Osteocyte (in vitro differentiated cells): ENCODE measurements at places on chromosomes 6 and 20. TPM values are rescaled to one million over a fixed set of nuclear protein-coding genes. Genes with fewer than 3 reads are reported as not detected.
A peak's percentile ranks its signal among the peaks of the same experiment; 100 is the strongest.

- peak overlapping the region; percentile 10 for H3K4me3 ChIP-seq
- no peak for DNase-seq
- H3K36me3 ChIP-seq, result no peaks in the 10 kb centered on the region
- H3K4me1 ChIP-seq, result peaks cover 41% of the 10 kb centered on the region
- no peaks in the 10 kb centered on the region for H3K27me3 ChIP-seq
Measured at GRCh38 chr20:11235058-11235457, 561.3 kb upstream of the JAG1 start.

DNA sequence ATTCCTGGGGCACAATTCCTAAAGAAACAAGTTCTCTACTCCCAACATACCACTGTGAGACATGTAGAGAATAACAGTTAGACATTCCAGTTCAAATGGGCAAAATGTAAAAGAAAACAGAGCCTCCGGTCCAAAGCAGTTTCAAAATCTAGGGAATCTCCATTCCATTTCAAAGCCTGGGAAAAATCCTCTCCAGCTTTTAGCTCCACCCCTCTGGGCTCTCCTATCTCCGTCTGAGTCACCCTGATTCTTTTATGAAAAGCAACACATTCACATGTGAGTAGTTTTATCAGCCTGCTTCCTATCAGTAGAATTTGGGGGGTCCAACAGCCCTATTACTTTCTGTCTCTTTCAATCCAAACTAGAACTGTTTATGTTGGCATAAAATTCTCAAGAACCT, 3.7 kb downstream of the CSNK2A1 start:
- peaks cover 13% of the 10 kb centered on the region for H3K36me3 ChIP-seq
- DNase-seq, result no peak
- H3K27me3 ChIP-seq, result no peaks in the 10 kb centered on the region
- peaks cover 74% of the 10 kb centered on the region for H3K4me1 ChIP-seq
- H3K4me3 ChIP-seq, result peak overlapping the region; percentile 15

- H3K27ac ChIP-seq, result no peak overlapping the region
- H3K4me3 ChIP-seq, result no peak overlapping the region
- no peaks in the 10 kb centered on the region for H3K27me3 ChIP-seq
- peaks cover 18% of the 10 kb centered on the region for H3K4me1 ChIP-seq
- H3K36me3 ChIP-seq, result peaks cover 5% of the 10 kb centered on the region
Measured at GRCh38 chr6:18436341-18436740, 49.2 kb downstream of the RNF144B start.

DNA sequence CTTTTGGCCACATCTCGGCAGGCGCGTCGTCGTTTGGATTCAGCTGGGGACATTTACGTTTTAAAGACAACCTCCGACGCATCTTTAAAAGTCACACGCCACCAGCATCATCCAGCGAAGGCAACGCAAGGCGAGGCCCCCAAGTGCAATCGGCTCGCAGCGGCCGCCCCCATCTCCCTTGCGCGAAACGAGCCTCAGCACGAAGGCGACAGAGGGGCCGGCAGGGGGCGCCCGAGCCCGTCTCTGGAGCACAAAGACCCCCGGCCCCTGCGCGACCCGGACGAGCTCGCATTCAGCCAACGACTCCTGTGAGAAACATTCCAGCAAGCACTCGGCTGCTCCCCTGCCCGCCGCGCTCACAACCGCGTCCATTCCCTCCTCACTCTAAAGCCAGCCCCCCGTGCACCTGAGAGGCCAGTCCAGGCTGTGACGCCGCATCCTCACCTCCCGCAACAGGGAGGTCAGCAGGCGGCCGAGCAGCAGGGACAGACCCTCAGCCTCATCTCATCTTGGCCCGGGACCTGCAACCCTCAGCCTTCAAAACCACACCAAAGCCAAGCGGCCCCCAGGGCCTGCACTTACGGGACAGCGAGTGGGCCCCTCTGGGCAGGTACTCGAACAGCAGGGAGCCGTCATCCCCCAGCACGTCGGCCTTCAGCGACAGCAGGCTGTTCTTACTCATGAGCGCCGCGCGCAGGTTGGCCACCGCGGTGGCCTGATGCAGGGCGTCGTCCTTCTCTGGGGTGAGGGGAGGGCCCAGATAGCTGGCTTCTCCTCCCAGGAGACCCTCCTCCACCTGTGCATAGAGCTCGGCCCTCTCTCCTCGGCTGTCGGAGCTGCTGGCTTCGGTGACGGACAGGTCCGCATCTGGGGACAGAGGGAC, 35.8 kb downstream of the SLC2A4RG start:
- DNase-seq, result no peak
- H3K4me3 ChIP-seq, result peak overlapping the region; percentile 45
- no peaks in the 10 kb centered on the region for H3K27me3 ChIP-seq
- H3K27ac ChIP-seq, result no peak overlapping the region
- H3K36me3 ChIP-seq, result peaks cover 7% of the 10 kb centered on the region
- H3K4me1 ChIP-seq, result peaks cover 25% of the 10 kb centered on the region

- no peaks in the 10 kb centered on the region for H3K27me3 ChIP-seq
- no peak overlapping the region for H3K4me3 ChIP-seq
- no peak for DNase-seq
- peaks cover 37% of the 10 kb centered on the region for H3K4me1 ChIP-seq
- no peaks in the 10 kb centered on the region for H3K36me3 ChIP-seq
- H3K27ac ChIP-seq, result peak overlapping the region; percentile 70
Measured at GRCh38 chr6:44731485-44732095, 344.1 kb downstream of the CDC5L start.

GRCh38 chr6:45983062-45983461, 32.6 kb downstream of the CLIC5 start:
- no peak overlapping the region for H3K27ac ChIP-seq
- H3K27me3 ChIP-seq, result peaks cover 25% of the 10 kb centered on the region
- no peak for DNase-seq
- H3K4me1 ChIP-seq, result peaks cover 2% of the 10 kb centered on the region
- H3K4me3 ChIP-seq, result no peak overlapping the region
- no peaks in the 10 kb centered on the region for H3K36me3 ChIP-seq

- H3K36me3 ChIP-seq, result no peaks in the 10 kb centered on the region
- H3K27me3 ChIP-seq, result peaks cover 20% of the 10 kb centered on the region
- H3K4me1 ChIP-seq, result peaks cover 24% of the 10 kb centered on the region
- DNase-seq, result no peak
- peak within 1 kb of the TSS; percentile 35 for H3K4me3 ChIP-seq
- no peak within 1 kb of the TSS for H3K27ac ChIP-seq
Measured at GRCh38 chr20:51542571-51543421, at the start of gene NFATC2. Gene NFATC2 (minus strand): TSS chr20:51542719. CDS start chr20:51542499, 220 bp downstream.

- no peak overlapping the region for H3K4me3 ChIP-seq
- H3K27me3 ChIP-seq, result peaks cover 12% of the 10 kb centered on the region
- H3K27ac ChIP-seq, result peak overlapping the region; percentile 63
- peaks cover 3% of the 10 kb centered on the region for H3K36me3 ChIP-seq
- peak; percentile 60 for DNase-seq
- peaks cover 30% of the 10 kb centered on the region for H3K4me1 ChIP-seq
Measured at GRCh38 chr20:4082406-4083097, 67.2 kb upstream of the RNF24 start.

GRCh38 chr6:146598772-146599405, at the start of gene ADGB:
Gene ADGB (plus strand): TSS chr6:146598972. CDS start chr6:146599041, 69 bp downstream.
- H3K27ac ChIP-seq, result no peak within 1 kb of the TSS
- DNase-seq, result peak; percentile 89
- no peaks in the 10 kb centered on the region for H3K36me3 ChIP-seq

- H3K4me3 ChIP-seq, result no peak overlapping the region
- no peak for DNase-seq
- no peak overlapping the region for H3K27ac ChIP-seq
- no peaks in the 10 kb centered on the region for H3K4me1 ChIP-seq
Measured at GRCh38 chr6:46208303-46208702, 37.5 kb upstream of the ENPP5 start.

DNA sequence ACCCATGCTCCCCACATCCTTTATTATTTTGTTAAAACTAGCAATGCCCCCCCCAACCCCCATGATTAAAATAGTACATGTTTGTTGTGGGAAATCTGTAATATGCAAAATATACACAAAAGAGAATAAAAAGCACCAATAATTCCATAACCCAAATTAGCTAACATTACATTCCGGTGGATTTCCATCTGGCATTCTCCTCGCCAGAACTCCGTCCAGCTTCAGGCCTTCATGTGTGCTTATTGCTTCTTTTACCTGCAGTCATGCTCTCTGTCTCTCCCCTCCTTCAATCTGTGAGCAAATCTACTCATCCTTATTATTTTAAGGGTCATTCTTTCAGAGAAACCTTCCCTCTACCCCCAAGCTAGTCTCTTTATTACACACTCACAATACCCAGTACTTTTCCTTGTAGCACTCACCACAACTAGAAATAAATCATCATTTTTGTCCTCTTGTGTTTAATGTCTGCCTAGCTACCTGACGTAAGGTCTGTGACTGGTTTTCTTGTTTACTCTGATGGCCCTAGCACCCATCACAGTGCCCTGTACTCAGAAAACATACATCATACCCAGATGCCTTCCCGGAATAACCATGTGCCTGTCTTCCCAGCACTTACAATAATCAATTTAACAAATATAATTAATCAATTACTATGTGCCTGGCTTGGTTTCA, 25.6 kb upstream of the IER3 start:
- H3K4me1 ChIP-seq, result peaks cover 59% of the 10 kb centered on the region
- DNase-seq, result no peak
- H3K4me3 ChIP-seq, result no peak overlapping the region
- H3K36me3 ChIP-seq, result no peaks in the 10 kb centered on the region
- peak overlapping the region; percentile 99 for H3K27ac ChIP-seq

DNA sequence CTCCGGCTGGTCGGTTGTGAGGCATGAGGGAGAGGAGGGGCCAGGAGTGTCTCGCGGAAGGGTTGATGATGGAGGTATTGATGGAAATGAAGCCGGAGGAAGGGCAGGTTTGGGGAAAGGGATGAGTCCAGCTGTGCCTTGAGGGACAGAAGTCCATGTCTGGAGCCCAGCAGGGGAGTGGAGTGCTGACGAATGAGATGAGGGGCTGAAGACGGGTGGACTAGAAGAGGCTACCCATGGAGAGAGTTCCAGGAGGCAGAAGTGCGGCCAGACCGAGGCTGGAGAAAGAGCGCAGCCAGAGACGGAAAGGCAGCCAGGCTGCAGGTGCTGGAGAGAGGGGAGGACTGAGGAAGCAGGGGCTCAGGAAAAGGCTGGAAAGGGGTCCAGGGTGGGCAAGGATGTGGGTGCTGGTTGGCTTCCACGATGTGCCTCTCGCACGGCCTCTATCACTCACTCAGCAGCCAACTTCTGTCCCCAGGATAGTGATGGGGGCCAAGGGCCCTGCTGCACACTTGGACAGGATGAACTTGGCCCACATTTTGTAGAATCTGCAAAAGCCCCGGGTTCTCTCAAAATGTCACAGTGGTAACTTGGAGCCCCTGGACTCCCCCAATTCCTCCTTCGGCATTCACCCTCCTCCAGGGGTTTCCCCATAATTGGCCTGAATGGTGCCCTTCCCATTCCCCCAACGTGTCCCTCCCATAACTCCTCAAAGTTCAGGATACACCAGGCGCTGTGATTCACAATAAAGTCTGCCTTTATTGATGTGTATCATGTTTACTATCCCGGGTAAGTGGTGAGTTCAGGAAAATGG, 627 bp upstream of the EIF6 start:
- peaks cover 4% of the 10 kb centered on the region for H3K36me3 ChIP-seq
- H3K27ac ChIP-seq, result peak overlapping the region; percentile 90
- no peak for DNase-seq
- H3K4me1 ChIP-seq, result peaks cover 25% of the 10 kb centered on the region

- H3K4me1 ChIP-seq, result no peaks in the 10 kb centered on the region
- DNase-seq, result no peak
- H3K36me3 ChIP-seq, result no peaks in the 10 kb centered on the region
- no peaks in the 10 kb centered on the region for H3K27me3 ChIP-seq
- no peak overlapping the region for H3K27ac ChIP-seq
Measured at GRCh38 chr6:146938266-146938665, 266.0 kb upstream of the STXBP5 start.

DNA sequence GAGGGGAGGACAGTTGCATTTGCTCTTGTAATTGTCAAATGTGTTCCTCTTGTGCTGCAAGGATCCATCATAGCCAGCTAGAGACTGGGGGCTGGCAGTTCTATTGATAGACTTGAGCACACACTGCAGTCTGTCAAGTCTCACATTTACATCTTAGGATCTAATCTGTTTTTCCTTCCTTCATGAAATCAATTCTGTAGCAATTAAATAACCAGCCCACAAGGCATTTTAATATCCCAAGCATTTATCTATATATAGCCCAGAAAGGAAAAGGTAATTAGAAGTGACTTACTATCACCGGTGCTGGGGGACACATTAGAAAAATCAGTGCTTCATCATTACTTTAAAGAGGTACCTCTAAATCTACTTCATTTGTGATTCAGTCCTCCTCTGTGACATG, 143.0 kb upstream of the STXBP5 start:
- H3K4me3 ChIP-seq, result no peak overlapping the region
- peaks cover 16% of the 10 kb centered on the region for H3K4me1 ChIP-seq
- H3K27ac ChIP-seq, result no peak overlapping the region
- no peaks in the 10 kb centered on the region for H3K36me3 ChIP-seq
- DNase-seq, result no peak

- peak overlapping the region; percentile 96 for H3K27ac ChIP-seq
- H3K36me3 ChIP-seq, result peaks cover 5% of the 10 kb centered on the region
- H3K4me1 ChIP-seq, result peaks cover 50% of the 10 kb centered on the region
Measured at GRCh38 chr20:31760519-31761240, 21.6 kb downstream of the TPX2 start.

DNA sequence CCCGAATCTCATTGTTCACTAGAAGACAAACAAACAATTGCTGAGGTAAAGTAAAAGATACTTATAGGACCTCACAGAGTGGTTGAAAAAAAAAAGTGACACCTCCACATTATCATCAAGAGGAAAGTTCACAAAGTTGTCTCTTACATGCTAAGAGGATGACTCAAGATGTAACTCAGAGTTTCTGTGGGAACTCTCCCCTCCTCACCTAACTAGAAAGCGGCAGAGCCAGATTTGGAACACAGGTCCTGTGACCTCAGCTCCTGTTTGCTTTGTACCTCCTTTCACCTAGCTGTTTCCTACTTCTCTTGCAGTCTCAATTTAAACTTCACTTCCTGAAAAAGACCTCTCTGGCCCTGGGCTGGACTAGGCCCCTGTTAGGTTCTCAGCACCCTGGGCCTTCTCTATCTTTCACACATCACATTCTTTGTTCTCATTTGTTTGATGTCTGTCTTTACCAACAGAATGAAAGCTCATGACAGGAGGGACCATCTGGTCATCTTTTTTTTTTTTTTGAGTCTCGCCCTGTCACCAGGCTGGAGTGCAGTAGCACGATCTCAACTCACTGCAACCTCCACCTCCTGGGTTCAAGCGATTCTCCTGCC, 60.8 kb downstream of the CD24 start:
- DNase-seq, result no peak
- H3K36me3 ChIP-seq, result no peaks in the 10 kb centered on the region
- H3K4me3 ChIP-seq, result no peak overlapping the region
- no peaks in the 10 kb centered on the region for H3K4me1 ChIP-seq
- no peak overlapping the region for H3K27ac ChIP-seq

- H3K27me3 ChIP-seq, result no peaks in the 10 kb centered on the region
- no peak overlapping the region for H3K4me3 ChIP-seq
- no peaks in the 10 kb centered on the region for H3K36me3 ChIP-seq
- peaks cover 20% of the 10 kb centered on the region for H3K4me1 ChIP-seq
Measured at GRCh38 chr20:31836853-31837608, 8.4 kb downstream of the FOXS1 start.

- no peak overlapping the region for H3K4me3 ChIP-seq
- no peak overlapping the region for H3K27ac ChIP-seq
- H3K27me3 ChIP-seq, result no peaks in the 10 kb centered on the region
- DNase-seq, result no peak
- peaks cover 32% of the 10 kb centered on the region for H3K4me1 ChIP-seq
Measured at GRCh38 chr20:49993301-49993751, 10.5 kb downstream of the SNAI1 start.

Gene STAU1
- 83.1 and 85.4 TPM in 2 replicates for total RNA-seq
